ENCODE measurements at places on chromosomes 11 and 22.

GRCh38 chr22:37186997-37187522 lies 987 bp downstream of the C1QTNF6 start:
- DNase-seq, result no peak

- no peak for DNase-seq
Measured at GRCh38 chr11:10514202-10514601, 26.8 kb downstream of the RNF141 start.

GRCh38 chr22:18077087-18077638 lies 627 bp upstream of the PEX26 start:
- DNase-seq, result no peak

DNA sequence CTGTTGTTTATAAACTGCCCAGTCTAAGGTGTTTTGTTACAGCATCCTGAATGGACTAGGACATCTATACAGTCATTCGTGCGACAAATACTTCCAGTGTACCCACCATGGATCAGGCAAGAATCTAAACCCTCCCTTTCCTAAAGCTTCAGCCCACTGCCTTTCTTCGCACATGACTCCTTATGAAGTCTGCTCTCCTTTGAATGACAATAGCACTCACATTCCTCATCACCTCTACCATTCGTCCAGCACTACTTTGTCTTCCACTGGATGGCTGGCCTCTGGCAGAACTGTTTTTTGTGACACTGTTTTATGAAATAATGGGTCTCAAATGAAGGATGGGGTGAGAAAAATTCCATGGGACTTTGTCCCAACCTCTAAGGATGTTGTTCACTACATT lies 89.8 kb upstream of the LIN7C start:
- no peak for DNase-seq

DNA sequence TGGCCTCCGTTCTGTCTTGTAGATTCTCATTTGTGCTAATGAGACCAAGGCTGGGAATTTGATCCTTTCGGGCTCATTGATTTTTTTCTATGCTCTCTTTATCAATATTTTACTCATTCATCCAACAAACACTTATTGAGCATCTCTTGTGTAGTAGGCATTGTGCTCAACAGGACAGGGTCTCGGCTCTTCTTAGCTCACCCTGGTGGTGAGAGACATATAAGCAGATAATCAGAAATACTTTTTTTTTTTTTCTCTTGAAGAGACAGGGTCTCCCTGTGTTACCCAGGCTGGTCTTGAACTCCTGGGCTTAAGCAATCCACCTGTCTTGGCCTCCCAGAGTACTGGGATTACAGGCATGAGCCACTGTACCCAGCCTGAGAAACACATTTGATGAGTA lies 48.0 kb upstream of the SLC5A1 start:
- no peak for DNase-seq

GRCh38 chr11:34696862-34697261 lies 76.0 kb downstream of the EHF start:
- no peak for DNase-seq

- DNase-seq, result no peak
Measured at GRCh38 chr11:116073854-116074837, 569.9 kb upstream of the CADM1 start.

- peak; percentile 47 for DNase-seq
Measured at GRCh38 chr11:68806931-68807844, 34.5 kb downstream of the CPT1A start.

GRCh38 chr11:18466402-18466801 lies 10.7 kb downstream of the LDHAL6A start:
- no peak for DNase-seq

GRCh38 chr11:129960216-129961214 lies 42.1 kb downstream of the PRDM10 start:
- peak; percentile 23 for DNase-seq

Measured in fibroblast of skin of left biceps (primary cell).